ENCODE measurements at places on chromosomes 7 and 10.
A peak's percentile ranks its signal among the peaks of the same experiment; 100 is the strongest.

- DNase-seq = no peak
Measured at GRCh38 chr10:63438506-63439498, 27.0 kb downstream of the JMJD1C start.

- DNase-seq = no peak
Measured at GRCh38 chr10:132399117-132400035, 2.4 kb downstream of the PWWP2B start.

GRCh38 chr7:105578496-105578895 is 2.8 kb downstream of the EFCAB10 start:
- no peak for DNase-seq

DNA sequence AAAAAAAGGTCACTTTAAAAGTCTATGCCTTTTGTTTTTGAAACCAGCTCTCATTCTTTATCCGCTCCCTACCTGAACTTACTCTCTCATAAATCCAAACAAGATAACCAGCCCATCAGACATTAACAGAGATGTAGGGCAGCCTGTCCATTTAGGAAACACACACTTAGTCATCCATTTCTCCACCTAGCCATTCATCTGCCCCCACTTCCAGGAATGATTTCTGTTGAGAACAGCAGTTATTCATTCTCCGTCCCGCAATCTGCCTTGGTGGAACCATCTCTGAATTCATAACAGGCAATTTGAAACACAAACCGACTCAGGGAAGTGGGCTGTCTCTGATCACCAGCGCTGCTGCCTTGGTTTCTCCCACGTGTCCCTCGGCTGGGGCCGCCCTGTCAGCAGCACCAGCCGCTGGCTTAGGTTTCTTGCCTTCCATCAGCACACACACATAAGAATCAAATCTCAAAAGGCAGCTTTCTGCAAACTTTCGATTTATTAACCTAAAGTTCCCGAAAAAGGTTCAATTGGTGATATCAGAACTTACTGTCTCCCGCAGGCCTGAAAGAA is 528.2 kb upstream of the NRP1 start:
- no peak for DNase-seq

GRCh38 chr10:97849103-97849686 is 448 bp upstream of the GOLGA7B start:
- DNase-seq = peak; percentile 28

- DNase-seq = no peak
Measured at GRCh38 chr7:26759108-26759507, 105.3 kb downstream of the SKAP2 start.

- no peak for DNase-seq
Measured at GRCh38 chr7:79647711-79648110, 194.2 kb upstream of the MAGI2 start.

- DNase-seq = no peak
Measured at GRCh38 chr7:94933256-94933990, 26.0 kb downstream of the PPP1R9A start.

- no peak for DNase-seq
Measured at GRCh38 chr7:22675917-22676343, 51.1 kb upstream of the IL6 start.

DNA sequence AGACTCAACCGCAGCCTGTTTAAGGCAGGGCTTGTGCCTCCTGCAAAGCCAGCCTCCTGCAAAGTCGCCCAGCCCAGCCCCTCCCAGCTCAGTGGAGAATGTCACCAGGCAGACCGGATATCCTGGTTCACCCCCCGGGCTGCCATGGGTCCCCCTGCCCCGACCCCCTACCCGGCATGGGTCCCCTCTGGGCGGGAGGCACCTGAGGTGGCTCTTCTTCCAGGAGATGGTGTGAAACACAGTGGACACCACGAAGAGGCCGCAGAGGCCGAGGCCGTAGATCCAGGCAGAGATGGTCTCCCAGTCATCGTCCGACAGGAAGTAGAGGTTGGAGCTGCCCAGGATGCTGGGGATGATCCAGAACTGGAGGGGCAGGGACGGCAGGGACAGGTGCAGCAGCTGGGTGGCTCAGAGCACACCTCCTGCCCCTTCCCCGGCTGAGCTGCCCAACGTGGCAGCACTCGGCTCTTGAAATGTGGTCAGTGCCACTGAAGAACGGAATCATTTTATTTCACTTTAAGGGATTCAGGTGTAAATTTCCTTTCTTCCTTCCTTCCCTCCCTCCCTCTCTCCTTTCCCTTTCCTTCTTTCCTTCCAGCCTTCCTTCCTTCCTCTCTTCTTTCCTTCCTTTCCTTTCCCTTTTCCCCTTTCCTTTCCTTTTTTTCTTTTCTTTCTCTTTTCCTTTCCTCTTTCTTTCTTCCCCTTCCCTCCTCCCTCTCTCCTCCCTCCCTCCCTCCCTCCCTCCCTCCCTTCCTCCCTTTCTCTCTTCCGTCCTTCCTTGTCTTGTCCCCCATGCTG is 36.7 kb upstream of the RADIL start:
- DNase-seq = no peak

- peak; percentile 46 for DNase-seq
Measured at GRCh38 chr7:34991938-34992840, 45.1 kb downstream of the DPY19L1 start.

GRCh38 chr10:16809074-16809718 is 8.0 kb downstream of the RSU1 start:
- DNase-seq = peak; percentile 75

GRCh38 chr7:27128034-27128433 is 2.5 kb downstream of the HOXA4 start:
- DNase-seq = no peak

GRCh38 chr7:99473315-99473596 is 566 bp downstream of the ZNF789 start:
- no peak for DNase-seq

DNA sequence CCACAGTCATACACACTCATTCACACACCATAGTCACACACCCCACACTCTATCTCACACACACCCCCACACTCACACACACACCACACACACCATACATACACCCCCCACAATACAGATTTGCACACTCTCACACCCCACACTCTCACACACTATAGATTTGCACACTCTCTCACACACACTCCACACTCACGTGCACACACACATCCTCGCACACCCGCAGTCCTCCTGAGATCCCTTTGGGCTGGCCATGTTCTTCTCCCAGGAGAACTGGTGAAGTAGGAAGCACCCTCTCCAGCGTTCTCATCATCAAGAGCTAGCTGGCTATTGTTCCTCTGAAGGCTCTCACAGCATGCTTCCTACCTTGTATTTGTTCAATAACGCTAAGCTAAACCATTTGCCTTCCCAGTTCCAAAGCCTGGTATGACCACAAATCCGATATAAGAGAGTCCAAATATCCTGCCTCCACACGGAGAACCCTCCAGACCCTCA is 86.2 kb downstream of the HECW1 start:
- no peak for DNase-seq

DNA sequence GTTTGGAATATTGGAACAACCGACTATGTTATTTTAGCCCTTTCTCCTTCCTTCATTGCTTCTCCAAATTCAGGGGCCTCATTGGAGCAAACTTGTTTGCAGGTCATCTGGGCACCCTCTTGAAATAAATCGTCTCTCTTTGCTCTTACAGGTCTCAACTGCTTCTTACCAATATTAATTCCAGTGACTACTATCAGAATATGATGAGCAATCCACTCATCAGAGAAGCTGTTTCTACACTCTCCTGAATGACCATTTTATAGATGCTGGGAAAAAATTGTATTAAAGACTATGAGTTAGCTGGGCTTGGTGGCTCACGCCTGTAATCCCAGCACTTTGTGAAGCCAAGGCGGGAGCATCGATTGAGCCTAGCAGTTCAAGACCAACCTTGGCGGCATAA is 12.5 kb upstream of the HNRNPF start:
- no peak for DNase-seq

DNA sequence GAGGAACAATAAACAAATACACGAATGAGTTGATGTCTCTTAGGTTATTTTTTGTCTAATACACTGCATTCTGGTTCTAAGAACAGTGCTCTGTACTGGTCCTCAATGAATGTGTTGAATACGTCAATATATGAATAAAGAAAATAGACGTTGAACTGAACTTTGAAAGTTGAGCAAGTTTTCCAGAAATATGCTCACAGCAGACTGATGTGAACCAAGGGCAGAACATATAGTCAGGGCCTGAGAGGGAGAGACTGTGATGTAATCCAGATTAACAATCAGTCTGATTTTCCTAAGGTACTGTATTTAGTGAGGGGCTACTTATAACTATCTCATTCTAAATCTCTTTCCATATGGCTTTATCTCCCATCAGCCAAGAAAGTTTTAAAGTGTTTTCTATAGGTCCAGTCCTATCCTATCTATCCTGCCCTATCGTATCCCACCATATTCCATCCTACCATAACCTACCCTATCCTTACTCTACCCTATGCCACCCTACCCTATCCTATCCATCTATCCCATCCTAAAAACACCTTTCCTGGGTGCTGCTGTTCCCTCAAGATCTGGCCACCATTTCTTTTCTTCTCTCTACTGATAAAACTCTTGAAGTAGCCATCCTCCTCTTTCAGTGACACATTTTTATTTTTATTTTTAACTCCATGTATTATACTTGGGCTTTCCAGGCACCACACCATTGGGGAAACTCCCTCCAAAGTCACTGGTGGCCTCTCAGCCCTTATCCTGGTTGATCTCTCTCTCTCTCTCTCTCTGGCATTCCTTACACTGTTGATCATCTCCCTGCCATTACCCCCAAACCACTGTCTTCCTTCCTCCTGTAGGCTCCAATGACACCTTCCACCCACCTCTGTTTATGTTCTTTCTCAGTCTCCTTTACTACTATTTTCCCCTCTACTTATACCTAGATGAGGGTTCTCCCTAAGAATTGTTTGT is 212.3 kb upstream of the SLC26A5 start:
- DNase-seq = no peak

GRCh38 chr7:91083855-91084644 is 180.2 kb upstream of the FZD1 start:
- DNase-seq = peak; percentile 25

DNA sequence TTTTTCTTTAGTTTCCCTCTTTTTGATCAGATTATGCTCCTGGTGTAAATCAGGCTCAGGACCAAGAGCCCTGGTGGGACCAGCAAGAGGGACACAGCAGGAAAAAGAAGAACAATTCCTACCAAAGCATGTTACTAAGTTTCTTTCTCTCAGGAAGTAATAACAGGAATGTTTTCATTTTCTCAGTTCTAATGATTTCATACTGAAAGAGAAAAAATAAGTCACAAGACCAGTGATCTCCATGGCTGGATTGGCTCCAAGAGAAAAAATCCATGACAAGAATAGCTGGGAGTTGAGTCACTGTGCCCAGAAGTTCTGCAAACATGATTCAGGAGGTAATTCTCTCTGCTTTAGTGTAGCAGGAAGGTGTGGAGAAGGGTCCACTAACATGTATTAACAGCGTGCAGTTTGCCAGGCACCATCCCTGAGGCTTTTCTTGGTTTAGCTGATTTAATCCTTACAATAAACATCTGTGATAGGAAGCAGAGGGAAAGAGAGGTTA is 23.8 kb upstream of the IFIT2 start:
- no peak for DNase-seq

- no peak for DNase-seq
Measured at GRCh38 chr7:20296901-20297300, 33.8 kb upstream of the ITGB8 start.

DNA sequence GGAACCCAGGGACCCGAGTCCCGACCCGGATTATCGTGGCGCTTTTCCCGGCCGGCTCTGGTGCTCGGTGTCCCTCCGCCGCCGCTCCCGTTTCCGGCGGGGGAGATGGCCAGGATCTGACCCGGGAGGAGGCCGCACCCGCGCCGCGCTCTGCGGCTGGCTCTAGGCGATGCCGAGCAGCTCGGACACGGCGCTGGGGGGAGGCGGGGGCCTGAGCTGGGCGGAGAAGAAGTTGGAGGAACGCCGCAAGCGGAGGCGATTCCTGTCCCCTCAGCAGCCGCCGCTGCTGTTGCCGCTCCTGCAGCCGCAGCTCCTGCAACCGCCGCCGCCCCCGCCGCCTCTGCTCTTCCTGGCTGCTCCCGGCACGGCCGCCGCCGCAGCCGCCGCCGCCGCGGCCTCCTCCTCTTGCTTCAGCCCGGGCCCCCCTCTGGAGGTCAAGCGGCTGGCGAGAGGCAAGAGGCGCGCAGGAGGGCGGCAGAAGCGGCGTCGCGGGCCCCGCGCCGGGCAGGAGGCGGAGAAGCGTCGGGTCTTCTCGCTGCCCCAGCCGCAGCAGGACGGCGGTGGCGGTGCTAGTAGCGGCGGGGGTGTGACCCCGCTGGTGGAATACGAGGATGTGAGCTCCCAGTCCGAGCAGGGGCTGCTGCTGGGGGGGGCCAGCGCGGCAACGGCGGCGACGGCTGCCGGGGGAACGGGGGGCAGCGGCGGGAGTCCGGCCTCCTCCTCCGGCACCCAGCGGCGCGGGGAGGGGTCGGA is 593 bp downstream of the CDK13 start:
- peak; percentile 66 for DNase-seq

DNA sequence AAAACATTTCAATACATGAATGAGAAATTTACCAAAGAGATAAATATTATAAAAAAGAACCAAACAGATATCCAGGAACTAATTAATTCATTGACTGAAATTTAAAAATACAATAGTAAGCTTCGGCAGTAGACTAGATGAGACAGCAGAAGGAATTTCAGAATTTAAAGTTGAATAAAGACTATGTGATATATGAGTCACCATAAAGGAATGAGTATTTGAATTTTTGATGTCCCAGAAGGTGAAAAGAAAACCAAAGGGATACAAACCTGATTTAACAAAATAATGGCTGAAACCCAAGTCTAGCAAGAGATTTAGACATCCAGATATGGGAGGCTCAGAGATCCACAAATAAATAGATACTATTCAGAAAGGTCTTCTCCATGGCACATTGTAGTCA is 623.9 kb upstream of the FOXK1 start:
- DNase-seq = no peak

DNA sequence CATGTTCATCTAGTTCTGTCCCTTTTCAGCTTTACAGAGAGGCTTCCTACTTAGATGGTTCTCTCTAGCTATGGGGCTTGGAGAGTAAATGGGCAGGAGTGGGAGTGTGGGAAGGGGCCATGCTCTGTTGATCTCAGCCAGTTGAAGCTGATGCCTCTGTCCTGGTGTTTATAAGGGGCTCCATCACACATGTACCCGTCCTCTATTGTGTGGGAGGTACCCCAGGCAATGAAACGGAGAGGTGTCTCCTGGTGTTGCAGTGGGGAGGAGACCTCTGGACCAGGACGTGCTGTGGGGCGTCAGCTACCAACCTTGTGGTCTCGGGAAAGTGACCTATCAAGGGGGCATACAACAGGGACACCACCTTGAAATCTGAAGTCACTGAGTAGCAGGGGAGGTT is 173.5 kb downstream of the CELF2 start:
- DNase-seq = no peak

GRCh38 chr10:48981310-48981907 is 41.8 kb upstream of the LRRC18 start:
- peak; percentile 58 for DNase-seq

- no peak for DNase-seq
Measured at GRCh38 chr10:91724933-91725332, 73.3 kb upstream of the TNKS2 start.

All from activated T-cell treated with anti-CD3 and anti-CD28 coated beads, Interleukin-2, amount 50 U/mL, for 48 hours (primary cell).